GM23338 (cell line): ENCODE measurements at places on chromosomes 2 and 18.

- DNase-seq, result no peak
Observed at GRCh38 chr2:61620244-61621159, 82.3 kb upstream of the XPO1 start.

- DNase-seq, result no peak
Observed at GRCh38 chr2:156901373-156902031, 356.0 kb upstream of the GALNT5 start.

DNA sequence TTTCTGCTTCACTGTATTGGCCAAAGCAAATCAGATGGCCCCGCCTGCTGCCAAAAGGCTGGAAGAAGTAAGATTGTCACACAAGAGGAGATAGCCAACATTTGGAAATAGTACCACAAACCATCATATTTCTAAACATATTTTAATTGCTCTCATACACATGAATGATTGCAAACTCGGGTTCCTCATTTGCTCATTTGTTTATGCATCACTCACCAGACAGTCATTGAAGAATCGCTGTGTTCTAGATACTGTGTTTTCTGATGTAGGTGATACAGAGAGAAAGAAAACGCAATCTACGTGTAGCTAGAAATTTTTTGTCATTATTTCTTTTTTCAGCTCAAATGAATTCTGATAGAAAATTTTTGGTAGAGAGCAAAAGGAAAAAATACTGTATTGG, 1103.4 kb downstream of the TSN start:
- no peak for DNase-seq

DNA sequence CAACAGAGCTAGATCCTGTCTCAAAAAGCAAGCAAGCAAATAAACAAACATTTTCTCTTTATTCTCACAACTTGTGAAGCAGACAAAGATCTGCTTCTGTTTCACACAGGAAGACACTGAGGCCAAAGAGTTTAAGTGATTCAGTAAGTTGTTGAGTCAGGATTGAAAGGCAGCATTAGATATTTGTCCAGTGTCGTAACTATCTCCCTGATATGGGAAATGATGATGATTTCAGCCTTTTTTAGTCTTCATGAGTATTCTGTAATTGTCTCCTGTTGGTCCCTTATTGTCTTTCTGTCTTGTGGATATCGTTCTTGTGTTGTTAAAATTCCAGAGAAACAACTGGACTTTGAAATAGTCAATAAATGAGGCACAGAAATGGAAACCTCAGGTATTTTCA, 59.6 kb downstream of the GATA6 start:
- DNase-seq, result no peak
